ENCODE measurements at places on chromosomes 4 and X.

DNA sequence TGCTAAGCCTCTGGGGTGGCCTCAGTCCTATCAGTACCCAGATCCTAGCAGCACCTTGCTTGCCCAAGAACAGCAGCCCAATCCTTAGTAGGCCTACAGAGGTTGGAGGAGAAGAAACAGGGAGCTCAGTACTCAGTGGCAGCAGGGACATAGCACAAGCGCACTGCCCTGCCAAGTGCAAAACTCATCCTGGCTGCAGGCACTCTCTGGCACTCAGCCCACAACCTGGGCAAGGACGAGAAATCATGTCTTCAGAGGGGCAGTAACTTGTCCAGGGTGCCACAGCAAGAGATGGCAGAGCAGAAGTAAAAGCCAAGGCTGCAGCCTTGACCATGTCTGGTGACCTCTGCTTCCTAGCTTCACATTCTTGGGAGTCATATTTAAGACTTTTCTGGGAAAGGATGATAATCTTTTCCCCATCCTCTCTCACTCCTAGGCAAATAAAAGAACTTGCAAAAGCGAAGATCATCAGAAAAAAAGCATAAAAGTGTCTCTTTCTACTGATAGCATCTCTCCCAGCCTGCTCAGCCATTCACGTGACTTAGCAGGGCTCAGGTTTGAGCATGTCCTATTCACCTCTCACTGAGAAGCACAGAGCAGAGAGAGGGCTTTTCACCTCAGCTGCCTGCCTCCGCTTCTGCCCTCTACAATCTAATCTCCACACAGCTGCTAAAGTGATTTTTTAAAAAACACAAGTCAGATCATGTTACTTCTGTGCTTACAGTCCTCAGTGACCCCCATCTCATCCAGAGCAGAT, 37.2 kb upstream of the MAGEA4 start:
- no peak for DNase-seq

- DNase-seq: no peak
Measured at GRCh38 chr4:71254451-71255012, 84.3 kb upstream of the SLC4A4 start.

DNA sequence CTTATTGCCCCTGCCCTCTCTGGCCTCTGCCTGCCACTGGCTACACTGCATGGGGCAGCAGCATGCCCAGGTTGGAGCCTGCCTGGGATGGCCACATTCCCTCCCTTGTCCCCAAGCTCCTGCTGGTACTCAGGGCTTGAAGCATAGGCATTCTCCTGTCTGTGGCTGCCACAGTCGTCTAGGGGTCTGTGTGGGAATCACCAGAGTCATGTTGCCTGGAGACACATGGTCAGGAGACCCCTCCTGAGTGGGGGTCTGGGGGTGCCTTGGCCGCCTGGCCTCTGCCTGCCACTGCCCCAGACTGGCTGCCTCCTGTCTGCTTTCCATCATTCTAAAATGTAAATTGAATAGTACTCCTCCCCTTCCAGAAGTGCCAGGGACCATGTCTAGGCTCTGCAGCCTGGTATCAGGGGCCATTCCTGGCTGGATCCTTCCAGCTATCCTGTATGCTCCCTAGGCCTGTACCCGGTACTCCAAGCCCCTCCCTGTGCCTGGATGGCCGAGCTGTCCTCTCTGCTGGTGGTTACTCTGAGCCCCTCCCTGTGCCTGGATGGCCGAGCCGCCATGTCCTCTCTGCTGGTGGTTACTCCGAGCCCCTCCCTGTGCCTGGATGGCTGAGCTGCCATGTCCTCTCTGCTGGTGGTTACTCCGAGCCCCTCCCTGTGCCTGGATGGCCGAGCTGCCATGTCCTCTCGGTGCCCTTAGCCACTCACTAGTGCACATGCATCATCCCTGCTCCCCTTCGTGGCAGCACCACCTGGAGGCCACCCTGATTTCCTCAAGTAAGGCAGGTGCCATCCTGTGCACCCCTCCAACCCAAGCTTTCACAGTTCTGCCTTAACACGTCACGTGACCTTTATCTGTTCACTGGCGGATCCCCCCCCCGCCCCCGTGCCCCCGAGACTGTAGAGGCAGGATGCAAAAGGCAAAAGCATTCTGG, 5.5 kb upstream of the NKX1-1 start:
- DNase-seq: no peak

GRCh38 chr4:184252136-184253071, 34.7 kb upstream of the ENPP6 start:
- DNase-seq: no peak

GRCh38 chr4:122576261-122577188, 44.3 kb downstream of the IL21 start:
- DNase-seq: no peak

DNA sequence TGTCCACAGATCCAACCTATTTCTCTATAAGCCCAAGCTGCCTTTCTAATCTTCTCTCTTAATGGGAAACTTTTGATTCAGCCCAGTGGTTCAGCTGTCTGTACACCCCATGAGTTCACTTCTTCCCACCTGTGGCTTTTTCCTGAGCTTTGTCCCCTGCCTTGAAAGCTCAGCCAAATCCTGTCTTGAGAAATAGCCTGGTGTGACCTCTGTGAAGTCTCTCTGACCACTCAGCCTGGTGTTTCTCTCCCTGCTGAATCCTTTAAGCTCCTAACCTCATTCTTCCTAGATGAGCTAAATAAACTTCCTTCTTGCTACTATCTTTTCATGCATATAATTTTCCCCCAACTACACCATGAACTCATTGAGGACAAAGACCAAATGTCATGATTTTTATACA, 15.2 kb upstream of the HERC5 start:
- no peak for DNase-seq

DNA sequence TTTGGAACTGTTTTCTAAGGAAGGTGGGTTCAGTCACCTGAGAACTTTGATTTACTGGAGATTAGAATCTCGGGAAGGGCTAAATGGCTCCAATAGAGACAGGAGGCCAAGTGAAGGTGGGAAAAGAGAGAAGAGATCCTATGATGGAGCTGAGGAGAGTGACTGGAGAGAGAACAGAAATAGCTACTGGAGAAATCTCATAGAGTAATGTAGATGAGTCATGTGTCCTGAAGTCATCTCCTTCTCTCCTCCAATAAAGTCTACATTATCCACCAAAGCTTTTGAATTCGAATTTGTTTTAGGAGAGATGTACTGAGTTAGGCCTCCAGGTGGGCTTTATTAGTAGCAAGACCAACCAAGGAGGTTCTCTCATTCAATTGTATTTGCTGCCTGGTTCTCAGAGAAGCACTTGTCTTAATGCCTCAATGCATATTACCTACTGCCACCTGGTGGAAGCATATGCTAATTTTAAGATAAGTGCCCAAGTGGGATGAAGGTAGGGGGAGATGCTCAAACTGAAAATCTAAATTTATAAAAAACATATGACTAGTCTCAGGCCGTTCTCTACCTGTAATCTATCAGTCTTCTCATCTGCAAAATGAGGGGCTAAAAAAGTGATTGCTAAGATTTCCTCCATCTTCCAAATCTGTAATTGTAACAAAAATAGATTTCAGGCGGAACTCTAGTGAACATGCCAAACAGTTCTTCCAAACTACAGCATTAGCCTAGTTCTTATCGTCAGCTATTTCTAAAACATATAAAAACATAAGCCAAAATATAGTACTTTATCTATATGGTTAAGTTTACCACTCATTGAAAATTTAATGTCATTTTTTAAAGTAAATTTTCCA, 24.4 kb downstream of the TXK start:
- DNase-seq: no peak

- DNase-seq: no peak
Measured at GRCh38 chr4:76420188-76420761, 666 bp downstream of the CCDC158 start.

- DNase-seq: no peak
Measured at GRCh38 chr4:143514169-143514495, 630 bp downstream of the SMARCA5 start.

DNA sequence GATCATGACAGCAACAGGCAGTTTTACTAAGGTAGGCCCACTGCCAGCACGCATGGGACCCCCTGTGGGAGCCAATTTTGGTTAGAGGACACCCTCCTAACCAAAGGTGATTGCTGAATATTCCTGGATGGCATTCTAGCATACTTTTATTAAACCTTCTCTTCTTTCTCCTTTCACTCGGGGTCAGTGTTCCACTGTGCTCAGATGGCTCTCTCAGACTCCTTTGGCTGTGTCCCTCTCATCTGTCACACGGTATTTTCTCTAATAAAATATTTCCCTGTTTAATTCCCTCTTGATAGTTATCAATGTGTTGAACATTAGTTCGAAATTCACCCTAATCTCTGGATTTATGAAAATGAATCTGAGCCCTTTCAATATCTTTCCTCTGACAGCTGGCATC, 1315.3 kb downstream of the FSTL5 start:
- DNase-seq: no peak

DNA sequence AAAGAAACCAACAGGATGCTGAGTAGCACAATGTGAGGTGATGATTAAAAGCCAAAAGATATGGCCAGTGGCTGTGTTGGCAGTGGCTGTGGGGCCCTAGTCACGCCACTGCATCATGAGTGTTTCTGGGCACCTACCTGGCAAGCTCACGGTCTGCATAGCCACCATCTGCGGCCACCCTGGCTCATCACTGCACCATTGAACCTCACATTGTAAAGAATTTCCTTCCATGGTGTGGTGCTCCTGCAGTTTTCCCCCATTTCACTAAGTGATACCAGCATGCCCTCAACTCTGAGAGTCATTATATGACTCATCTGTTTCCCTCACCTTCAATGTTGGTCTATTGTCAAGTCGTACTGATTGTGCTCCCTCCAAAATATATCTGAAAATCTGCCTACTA, 45.5 kb upstream of the CLNK start:
- no peak for DNase-seq

DNA sequence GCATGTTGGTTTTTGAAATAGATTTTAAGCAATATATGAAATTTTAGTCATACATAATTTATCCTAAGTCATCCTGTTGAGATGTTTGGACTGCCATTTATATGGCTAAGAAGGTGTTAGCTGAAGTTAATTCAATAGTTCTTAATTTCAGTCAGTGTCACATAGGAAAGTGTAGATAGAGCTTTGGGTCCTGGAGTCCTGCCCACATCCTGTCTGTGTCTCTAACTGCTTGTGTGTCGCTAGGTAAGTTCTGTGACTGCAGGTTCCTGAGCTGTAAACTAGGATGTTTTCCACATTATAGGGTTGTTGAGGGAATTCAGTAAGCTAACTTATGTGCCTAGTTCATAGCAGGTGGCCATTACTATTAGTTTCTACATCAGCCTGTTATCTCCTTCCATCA, 20.7 kb downstream of the OFD1 start:
- no peak for DNase-seq

DNA sequence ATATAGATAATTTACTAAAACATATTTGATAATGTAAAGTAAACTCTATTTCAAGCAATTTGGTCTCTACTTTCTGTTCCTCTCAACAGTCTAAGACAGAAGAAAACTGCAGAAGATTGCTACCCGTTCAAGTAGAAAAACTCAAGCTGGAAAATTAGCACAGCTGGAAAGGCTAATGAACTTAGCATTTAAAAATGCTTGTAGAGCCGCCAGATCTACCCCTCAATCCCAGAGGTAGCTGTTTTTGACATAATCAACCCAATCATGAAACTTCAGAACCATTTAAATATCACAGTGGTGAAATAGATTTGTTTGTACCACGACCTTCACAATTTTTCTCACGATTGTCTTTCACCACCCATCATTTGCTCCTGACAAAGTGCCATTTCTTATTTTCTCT, 479.5 kb downstream of the SPRY1 start:
- no peak for DNase-seq

- DNase-seq: no peak
Measured at GRCh38 chr4:1725521-1725920, 4.2 kb downstream of the TACC3 start.

DNA sequence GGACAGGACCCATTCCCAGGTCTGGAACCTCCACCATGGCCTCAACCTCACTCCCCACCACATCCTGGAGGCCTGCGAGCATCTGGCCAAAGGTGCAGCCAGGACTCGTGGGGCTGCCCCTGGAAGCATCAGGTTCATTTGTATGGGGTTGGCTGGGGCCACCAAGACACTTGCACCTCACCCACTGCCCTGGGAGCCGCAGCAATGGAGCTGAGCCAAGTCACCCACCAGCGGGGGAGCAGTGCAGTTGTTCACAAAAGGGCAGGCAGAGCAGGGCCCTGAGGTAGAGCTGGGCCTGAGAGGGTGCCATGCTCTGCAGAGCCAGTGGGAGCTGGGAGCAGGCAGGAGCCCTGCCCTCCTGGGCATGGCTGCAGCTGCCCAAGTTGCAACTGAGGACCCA, 163.5 kb downstream of the FAM47A start:
- DNase-seq: no peak

DNA sequence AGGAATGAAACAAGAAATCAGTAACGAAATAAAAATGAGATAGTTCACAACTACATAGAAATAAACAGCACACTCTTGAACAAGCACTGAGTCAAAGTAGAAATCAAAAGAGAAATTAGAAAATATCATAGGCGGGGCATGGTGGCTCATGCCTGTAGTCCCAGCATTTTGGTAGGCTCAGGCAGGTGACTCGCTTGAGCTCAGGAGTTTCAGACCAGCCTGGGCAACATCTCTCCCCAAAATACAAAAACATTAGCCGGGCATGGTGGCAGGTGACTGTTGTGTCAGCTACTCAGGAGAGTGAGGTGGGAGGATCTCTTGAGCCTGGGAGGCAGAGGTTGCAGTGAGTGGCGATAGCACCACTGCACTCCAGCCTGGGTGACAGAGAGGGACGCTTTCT, 714.4 kb downstream of the GLUD2 start:
- DNase-seq: no peak

- no peak for DNase-seq
Measured at GRCh38 chrX:132071254-132071653, 48.2 kb downstream of the STK26 start.

GRCh38 chrX:84186603-84187532, 1.1 kb downstream of the RPS6KA6 start:
- no peak for DNase-seq

- DNase-seq: no peak
Measured at GRCh38 chr4:71474731-71475130, 135.9 kb downstream of the SLC4A4 start.

DNA sequence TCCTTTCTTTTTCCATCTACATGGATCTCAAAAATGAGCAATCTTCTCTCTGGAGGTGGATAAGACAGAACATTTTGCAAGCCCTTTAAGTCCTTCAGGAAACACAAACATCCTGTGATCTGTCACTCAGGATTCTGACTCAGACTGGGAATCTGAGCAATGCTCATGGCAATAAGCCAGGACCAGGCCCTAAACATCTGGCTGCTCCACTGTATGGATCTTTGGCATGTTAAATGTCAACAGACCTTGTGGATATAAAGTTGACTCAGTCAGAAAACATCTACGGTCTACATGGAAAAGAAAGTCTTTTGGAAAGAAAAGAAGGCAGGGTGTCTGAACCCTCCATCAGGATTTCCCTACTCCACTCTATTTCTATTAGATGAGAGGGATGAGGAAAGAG, 17.8 kb upstream of the CHIC2 start:
- no peak for DNase-seq

GRCh38 chr4:159297091-159297490, 194.2 kb downstream of the RAPGEF2 start:
- no peak for DNase-seq
